ENCODE measurements at places on chromosomes 1 and 21. TPM values are rescaled to one million over a fixed set of nuclear protein-coding genes. Genes with fewer than 3 reads are reported as not detected.

The CMPK1 gene
- total RNA-seq: 106 TPM

The C2CD4D gene
- not detected for total RNA-seq

The FAM163A gene
- not detected for total RNA-seq

The KDF1 gene
- not detected for total RNA-seq

The FAM72D gene
- total RNA-seq: not detected

The ZNF670 gene
- 3.6 TPM for total RNA-seq

- ATAC-seq: no peak
These were observed 44.4 kb upstream of the KIF26B start for GRCh38 chr1:245110406-245110805.

DNA sequence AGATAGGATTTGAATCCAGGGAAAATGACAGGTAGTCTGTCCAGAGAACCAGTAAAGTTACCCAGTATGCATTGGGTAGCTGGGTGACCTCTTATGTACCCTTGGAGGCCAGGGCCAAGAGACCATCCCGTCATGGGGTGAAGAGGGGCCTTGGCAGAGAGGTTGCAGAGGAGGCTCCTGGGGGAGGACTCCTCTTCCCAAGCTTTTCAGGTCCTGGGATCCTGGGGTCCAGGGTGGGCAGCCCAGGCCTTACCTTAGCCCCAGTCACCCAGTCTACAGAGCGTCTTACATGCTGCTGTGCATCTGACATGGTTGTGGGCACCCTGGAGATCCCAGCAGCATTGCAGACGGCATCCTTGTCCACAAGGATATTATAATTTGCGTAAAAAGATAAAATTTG, 14.0 kb downstream of the PMF1 start:
- ATAC-seq: no peak

DNA sequence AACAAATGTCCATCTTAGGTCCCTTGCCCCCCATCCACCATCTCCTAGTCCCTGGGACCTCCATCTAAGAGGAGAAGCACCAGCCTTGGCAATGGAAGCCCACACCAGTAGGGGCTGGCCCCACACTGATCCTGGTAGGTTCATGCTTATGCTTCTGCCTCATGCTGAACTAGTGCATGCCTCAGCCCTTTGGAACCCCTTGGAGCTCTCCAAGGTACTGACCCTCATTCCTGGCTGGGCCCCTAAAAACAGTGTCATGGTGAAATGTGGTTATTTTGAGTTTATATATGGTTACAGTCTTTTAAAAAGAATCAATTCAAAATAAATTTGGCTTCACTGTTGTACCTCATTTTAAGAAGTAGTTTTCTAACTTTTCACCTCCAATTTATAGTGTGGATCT, 108.3 kb downstream of the HIVEP3 start:
- ATAC-seq: no peak

DNA sequence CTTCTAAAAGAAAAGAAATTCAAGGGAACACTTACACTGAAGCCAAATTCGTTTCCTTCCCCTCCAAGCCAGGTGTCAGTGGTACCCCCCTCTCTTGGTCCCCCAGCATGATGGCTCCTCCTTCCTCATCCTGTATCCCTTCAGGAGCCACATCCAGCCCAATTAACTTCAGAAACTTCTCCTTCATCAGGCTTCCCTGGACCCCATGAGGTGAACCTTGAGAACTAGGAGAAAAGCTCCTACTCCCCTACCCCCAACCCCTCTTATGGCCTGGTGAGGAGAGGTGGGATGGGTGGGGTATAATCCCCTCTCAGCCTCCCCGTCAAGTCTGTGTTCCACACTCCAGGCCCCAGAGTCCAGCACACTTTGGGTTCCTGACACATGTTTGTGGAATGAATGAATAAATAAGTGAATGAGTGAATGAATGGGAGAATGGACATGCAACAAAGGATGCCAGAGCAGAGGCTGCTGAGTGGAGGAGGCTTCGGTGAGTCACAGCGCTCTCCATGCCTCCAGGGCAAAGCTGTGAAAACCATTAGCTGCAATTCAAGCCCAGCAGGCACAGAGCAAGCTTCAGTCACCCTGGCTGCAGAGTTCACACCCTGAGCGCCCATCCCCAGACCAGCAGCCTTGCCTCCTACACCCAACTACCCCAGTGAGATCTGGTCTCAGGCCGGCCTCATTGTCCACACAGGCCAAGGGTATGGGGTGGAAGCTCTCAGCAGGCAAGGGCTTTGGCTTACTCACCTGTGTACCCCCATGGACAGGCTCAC, 43.8 kb downstream of the BATF3 start:
- ATAC-seq: no peak

GRCh38 chr1:224331824-224332223, 1.9 kb upstream of the NVL start:
- no peak for ATAC-seq

DNA sequence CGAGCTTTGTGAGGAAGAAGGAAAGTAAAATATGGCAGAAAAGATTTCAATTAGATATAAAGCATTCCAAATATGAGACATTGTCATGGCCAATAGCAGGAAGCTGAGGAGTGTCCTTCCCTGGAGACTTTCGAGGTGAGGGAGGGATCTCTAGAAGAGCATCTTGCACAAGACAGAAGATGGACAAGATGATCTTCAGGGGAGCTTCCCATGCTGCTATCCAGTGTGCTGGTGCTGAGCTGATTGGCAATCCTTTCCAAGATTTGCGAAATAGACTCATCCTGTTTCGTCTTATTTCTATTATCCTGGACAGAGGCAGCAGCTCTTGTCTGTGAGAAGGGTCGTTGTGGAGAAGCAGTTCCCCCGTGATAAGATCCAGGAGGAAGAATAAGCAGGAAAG, 342.0 kb upstream of the CAMK1G start:
- ATAC-seq: no peak

- ATAC-seq: no peak
These were observed 171.9 kb downstream of the SMYD3 start for GRCh38 chr1:246335151-246335550.

DNA sequence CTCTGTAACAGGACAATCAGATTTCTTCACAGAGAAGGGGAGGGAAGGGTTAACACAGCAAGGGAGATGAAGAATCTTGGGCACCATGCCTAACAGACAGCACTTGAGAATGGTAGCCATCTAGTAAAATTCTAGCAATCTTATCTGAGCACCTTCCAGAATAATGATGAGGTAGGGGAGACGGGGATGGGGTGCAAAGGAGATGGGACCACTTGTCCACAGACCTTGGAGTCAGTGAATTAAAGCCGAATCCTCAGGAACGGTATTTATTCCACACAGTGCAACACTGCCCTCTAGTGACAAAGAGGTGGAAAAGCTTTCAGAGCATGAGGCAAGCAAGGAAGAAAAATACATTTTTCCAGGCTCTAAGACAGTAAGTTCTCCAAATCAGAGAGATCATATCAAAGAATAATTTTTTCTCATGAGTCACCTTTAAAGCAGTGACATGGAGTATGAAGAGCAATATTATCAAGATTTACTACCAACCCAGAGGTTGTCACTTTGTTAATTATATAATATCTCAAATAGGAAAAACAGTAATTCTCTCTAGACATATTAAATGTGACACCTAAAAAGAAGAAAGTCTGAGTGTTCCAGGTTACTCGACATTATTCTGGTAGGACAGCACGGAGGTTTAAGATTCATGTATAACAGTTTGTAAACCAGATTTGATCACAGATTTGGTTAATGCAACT, 43.3 kb upstream of the LPAR3 start:
- peak; percentile 69 for ATAC-seq

GRCh38 chr1:61423643-61424042, 301.3 kb downstream of the TM2D1 start:
- no peak for ATAC-seq

- no peak for ATAC-seq
These were observed 11.7 kb downstream of the ATF3 start for GRCh38 chr1:212620293-212620692.

DNA sequence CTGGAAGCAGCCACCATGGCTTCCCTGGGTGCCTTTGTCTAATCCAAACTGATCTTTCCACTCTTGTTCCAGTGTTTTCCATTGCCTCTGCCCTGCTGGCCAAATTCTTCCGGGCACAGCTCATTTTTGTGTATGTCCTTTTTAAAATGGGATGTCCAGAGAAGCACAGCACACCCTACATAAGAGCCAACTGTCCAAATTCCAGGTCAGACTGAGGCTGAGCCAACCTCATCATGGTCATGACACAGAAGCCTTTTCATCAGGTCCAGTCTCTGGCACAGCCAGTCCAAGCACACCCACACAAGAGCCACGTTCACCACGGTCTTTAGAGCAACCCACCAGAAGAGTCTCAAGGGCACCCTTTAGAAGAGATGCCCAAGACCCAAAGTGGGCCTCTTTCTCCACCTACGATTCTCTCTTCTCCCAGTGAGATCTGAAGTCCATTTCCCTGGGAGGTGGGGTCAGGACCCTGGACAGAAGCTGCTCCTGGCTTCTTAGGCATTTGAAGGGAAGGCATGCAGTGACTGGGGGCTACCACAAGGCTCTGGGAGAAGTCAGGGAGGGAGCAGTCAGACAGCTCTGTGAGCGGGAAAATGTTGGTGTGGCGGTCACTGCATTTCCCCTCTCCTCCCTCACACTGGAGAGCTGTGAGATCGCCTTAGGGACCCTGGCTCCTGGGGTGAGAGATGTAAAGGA, 53.2 kb downstream of the SYT2 start:
- ATAC-seq: no peak

- peak; percentile 33 for ATAC-seq
These were observed 26.2 kb upstream of the A3GALT2 start for GRCh38 chr1:33346927-33347649.

GRCh38 chr1:207289756-207290155, 31.7 kb upstream of the CD55 start:
- no peak for ATAC-seq

DNA sequence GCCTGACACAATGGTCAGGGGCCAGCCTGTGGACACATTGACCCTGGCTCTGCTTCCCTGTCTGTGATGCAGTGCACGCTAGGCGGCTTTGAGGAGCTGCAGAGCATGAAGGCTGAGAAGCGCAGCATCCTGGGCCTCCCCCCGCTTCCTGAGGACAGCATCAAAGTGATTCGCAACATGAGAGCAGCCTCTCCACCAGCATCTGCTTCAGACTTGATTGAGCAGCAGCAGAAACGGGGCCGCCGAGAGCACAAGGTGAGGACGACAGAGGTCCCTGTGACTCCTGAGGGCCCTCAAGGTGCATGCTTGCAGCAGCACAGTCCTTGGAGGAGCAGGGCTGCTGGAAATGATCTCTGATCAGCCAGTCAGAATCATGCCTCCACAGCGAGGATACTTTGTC, 8.6 kb downstream of the STRIP1 start:
- ATAC-seq: no peak

DNA sequence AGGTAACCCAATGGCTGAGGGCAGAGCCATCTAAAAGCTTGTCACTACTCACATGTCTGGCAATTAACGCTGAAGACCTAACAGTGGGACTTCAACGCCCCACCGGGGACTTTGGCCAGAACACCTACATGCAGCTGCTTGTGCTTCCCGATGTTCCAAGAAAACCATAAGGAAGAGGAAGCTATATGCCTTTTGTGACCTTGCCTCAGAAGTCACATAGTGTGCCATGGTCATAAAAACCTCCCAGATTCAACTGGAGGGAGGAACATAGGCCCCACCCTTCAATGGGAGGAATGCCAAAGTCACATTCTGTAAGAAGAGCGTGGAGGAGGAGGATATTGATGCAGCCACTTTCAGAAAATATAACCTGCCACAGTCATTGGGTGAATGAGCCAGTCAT, 147.8 kb upstream of the MAGI3 start:
- no peak for ATAC-seq

DNA sequence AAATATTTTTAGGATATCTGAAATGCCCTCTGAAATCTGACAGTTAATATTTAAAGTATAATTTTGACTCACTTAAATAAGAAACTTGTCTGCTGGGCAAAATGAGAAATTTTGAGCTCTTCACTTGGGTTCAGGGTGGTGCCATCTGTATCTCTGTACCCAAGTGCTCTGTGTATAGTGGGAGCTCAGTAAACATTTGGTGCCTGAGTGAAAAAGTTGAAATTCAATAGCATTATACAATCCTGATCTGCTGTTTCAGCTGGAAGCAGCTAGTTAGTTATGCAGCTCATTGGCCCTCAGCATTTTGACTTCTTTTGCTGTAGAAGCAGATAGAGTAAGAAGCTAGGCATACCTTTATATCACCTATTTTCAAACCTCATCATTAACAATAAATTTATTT, 73.3 kb downstream of the RPE65 start:
- no peak for ATAC-seq

All from gastroesophageal sphincter (tissue), 4 donors.